ENCODE measurements at places on chromosomes 4 and X. TPM values are rescaled to one million over a fixed set of nuclear protein-coding genes. Genes with fewer than 3 reads are reported as not detected.

Gene PAGE4
- total RNA-seq = not detected

DNA sequence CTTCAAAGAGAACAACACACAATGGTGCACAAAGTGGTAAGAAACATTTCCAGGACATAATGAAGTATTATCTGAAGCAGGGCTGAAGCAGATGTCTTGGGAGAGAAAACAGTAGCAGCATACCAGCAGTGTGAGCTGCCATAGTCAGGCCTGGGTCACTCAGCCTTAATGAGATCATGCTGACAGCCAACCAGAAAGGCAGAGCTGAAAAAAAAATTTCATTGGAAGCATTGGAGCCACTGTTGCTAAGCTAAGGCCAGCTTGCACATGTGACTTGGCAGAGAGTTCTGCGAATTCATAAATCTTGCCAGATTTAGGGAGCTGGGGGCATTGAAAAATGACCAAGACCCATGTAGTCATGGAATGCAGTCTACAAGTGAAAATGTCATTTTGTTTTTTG lies 444.0 kb upstream of the PITX2 start:
- H3K27me3 ChIP-seq = no peaks in the 10 kb centered on the region
- peaks cover 29% of the 10 kb centered on the region for H3K4me1 ChIP-seq
- peak overlapping the region; percentile 74 for H3K27ac ChIP-seq
- no peak overlapping the region for H3K4me3 ChIP-seq

GRCh38 chrX:16113978-16114565 lies 9.3 kb upstream of the GRPR start:
- H3K4me1 ChIP-seq = peaks cover 9% of the 10 kb centered on the region
- peaks cover 80% of the 10 kb centered on the region for H3K27me3 ChIP-seq
- H3K27ac ChIP-seq = no peak overlapping the region
- no peak overlapping the region for H3K4me3 ChIP-seq
- H3K36me3 ChIP-seq = no peaks in the 10 kb centered on the region

- no peak overlapping the region for H3K4me3 ChIP-seq
- H3K27me3 ChIP-seq = no peaks in the 10 kb centered on the region
- no peak overlapping the region for H3K27ac ChIP-seq
- H3K4me1 ChIP-seq = no peaks in the 10 kb centered on the region
- no peaks in the 10 kb centered on the region for H3K36me3 ChIP-seq
- DNase-seq = no peak
These were observed 342.5 kb upstream of the FSTL5 start for GRCh38 chr4:162506253-162506652.

Gene HERC5
- 0.88 TPM for total RNA-seq

GRCh38 chr4:77183777-77184420 lies 26.9 kb downstream of the CCNG2 start:
- H3K27me3 ChIP-seq = peaks cover 63% of the 10 kb centered on the region
- no peak overlapping the region for H3K27ac ChIP-seq
- no peaks in the 10 kb centered on the region for H3K4me1 ChIP-seq
- H3K36me3 ChIP-seq = no peaks in the 10 kb centered on the region

GRCh38 chr4:52299120-52299519 lies 248.0 kb downstream of the SPATA18 start:
- no peak for DNase-seq
- H3K4me1 ChIP-seq = no peaks in the 10 kb centered on the region
- no peaks in the 10 kb centered on the region for H3K36me3 ChIP-seq
- no peaks in the 10 kb centered on the region for H3K27me3 ChIP-seq
- H3K4me3 ChIP-seq = no peak overlapping the region
- no peak overlapping the region for H3K27ac ChIP-seq

Gene ARHGAP36
- total RNA-seq = not detected

- peaks cover 3% of the 10 kb centered on the region for H3K4me1 ChIP-seq
- DNase-seq = no peak
- no peaks in the 10 kb centered on the region for H3K27me3 ChIP-seq
- H3K4me3 ChIP-seq = no peak overlapping the region
These were observed 380.4 kb upstream of the CPEB2 start for GRCh38 chr4:14621731-14622463.

- H3K4me1 ChIP-seq = peaks cover 3% of the 10 kb centered on the region
- no peak overlapping the region for H3K27ac ChIP-seq
- DNase-seq = no peak
- no peaks in the 10 kb centered on the region for H3K27me3 ChIP-seq
- H3K4me3 ChIP-seq = no peak overlapping the region
These were observed 147.5 kb upstream of the ANK2 start for GRCh38 chr4:112901962-112902411.

- H3K27me3 ChIP-seq = no peaks in the 10 kb centered on the region
- DNase-seq = no peak
- H3K4me3 ChIP-seq = no peak overlapping the region
- H3K36me3 ChIP-seq = no peaks in the 10 kb centered on the region
- H3K4me1 ChIP-seq = peaks cover 21% of the 10 kb centered on the region
These were observed 603.9 kb downstream of the INPP4B start for GRCh38 chr4:142242156-142242555.

Gene PGAM4
- total RNA-seq = not detected

Gene RHOXF2B
- total RNA-seq = not detected

- H3K27ac ChIP-seq = no peak overlapping the region
- H3K4me1 ChIP-seq = no peaks in the 10 kb centered on the region
- no peak for DNase-seq
These were observed 127.6 kb upstream of the GATB start for GRCh38 chr4:151888367-151888866.

GRCh38 chr4:13950491-13950890 lies 323.0 kb upstream of the BOD1L1 start:
- DNase-seq = no peak
- H3K4me1 ChIP-seq = no peaks in the 10 kb centered on the region
- H3K27me3 ChIP-seq = no peaks in the 10 kb centered on the region
- no peak overlapping the region for H3K27ac ChIP-seq
- H3K4me3 ChIP-seq = no peak overlapping the region

DNA sequence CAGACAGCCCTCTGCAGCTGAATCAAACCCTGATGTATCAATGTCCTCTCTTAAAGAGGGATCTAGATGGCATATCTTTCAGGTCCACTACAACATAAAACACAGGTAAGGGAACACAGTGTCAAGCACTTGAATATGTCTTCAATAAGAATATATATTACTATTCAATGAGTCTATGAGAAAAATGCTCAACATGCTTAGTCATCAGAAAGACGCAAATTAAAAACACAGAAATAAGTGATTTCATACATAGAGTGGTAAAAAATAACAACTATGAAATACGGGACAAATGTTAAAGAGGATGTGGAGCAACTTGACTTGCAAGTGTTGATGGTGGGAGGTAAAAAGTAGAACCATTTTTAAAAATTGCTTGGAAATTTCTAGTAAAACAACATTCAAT lies 544.6 kb upstream of the HS3ST1 start:
- no peak for DNase-seq
- H3K4me1 ChIP-seq = no peaks in the 10 kb centered on the region
- no peak overlapping the region for H3K4me3 ChIP-seq
- no peaks in the 10 kb centered on the region for H3K36me3 ChIP-seq

- peaks cover 17% of the 10 kb centered on the region for H3K4me1 ChIP-seq
- DNase-seq = no peak
- H3K27me3 ChIP-seq = peaks cover 10% of the 10 kb centered on the region
These were observed 4.0 kb upstream of the SLC49A3 start for GRCh38 chr4:692771-693554.

- H3K27me3 ChIP-seq = no peaks in the 10 kb centered on the region
- H3K4me3 ChIP-seq = no peak overlapping the region
- no peak for DNase-seq
- no peak overlapping the region for H3K27ac ChIP-seq
- no peaks in the 10 kb centered on the region for H3K4me1 ChIP-seq
These were observed 1.5 kb upstream of the FAAH2 start for GRCh38 chrX:57285001-57285400.

- H3K36me3 ChIP-seq = no peaks in the 10 kb centered on the region
- H3K4me1 ChIP-seq = no peaks in the 10 kb centered on the region
- H3K27ac ChIP-seq = no peak overlapping the region
- no peak overlapping the region for H3K4me3 ChIP-seq
These were observed 10.0 kb upstream of the EGF start for GRCh38 chr4:109902559-109903251.

DNA sequence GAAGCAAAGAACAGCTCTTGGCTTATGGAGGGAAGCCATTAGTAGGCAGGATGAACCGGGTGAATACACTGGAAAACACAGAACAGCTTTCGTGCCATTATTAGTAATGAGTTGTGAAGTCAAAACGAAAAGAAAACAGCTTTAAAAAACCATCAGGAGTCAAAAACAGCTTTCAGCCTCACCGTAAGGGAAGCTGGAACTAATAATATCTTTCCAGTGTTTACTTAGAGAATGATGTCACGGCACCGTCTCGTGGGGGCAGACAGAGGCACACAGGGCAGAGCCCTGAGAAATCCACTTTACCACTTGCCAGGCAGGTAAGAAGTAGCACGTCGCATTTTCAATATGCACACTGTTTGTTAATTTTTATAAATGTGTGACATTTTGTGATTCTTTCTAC lies 37.9 kb upstream of the HMX1 start:
- no peak overlapping the region for H3K4me3 ChIP-seq
- no peaks in the 10 kb centered on the region for H3K4me1 ChIP-seq
- peak; percentile 71 for DNase-seq
- no peaks in the 10 kb centered on the region for H3K36me3 ChIP-seq

GRCh38 chr4:83819582-83819981 lies 283.7 kb downstream of the GPAT3 start:
- H3K4me3 ChIP-seq = no peak overlapping the region
- no peak for DNase-seq
- H3K4me1 ChIP-seq = no peaks in the 10 kb centered on the region
- H3K27ac ChIP-seq = no peak overlapping the region
- H3K27me3 ChIP-seq = no peaks in the 10 kb centered on the region

Gene TMEM31
- total RNA-seq = not detected

DNA sequence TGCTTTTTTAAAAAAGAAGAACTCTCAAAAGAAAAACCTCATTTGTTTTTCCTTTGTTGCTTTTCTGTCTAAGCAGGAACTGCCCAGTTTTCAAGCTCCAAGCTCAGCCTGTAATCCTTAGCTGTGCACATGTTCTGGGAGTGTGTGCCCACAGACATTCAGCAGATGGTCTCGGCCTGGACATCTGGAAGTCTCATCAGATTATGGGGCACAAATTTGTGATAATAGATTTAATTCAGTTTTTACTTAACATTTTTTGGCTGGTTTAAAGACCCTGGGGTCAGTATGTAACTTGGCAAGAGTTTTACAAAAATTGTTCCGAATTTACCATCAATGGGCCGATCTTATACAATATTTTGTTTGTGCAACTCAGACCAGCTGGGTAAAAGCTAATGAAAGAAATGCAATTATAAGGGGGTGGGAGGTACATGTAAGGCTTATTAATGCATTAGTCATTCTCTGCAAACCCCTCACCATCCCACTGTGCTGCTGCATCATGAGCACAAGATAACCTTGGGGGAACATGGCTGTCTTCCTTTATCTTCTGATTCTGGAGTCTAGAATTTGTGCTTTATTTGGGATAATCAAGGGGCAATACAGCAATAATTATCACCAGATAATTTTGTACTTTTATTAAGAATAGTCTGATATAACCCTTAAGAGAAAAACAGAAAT lies 86.9 kb upstream of the PHOX2B start:
- DNase-seq = no peak
- no peaks in the 10 kb centered on the region for H3K4me1 ChIP-seq
- H3K27me3 ChIP-seq = no peaks in the 10 kb centered on the region

GRCh38 chr4:40197879-40198689 lies 1.3 kb downstream of the RHOH start:
- no peak overlapping the region for H3K27ac ChIP-seq
- H3K27me3 ChIP-seq = no peaks in the 10 kb centered on the region
- H3K4me1 ChIP-seq = no peaks in the 10 kb centered on the region
- no peak for DNase-seq
- H3K4me3 ChIP-seq = no peak overlapping the region
- no peaks in the 10 kb centered on the region for H3K36me3 ChIP-seq

DNA sequence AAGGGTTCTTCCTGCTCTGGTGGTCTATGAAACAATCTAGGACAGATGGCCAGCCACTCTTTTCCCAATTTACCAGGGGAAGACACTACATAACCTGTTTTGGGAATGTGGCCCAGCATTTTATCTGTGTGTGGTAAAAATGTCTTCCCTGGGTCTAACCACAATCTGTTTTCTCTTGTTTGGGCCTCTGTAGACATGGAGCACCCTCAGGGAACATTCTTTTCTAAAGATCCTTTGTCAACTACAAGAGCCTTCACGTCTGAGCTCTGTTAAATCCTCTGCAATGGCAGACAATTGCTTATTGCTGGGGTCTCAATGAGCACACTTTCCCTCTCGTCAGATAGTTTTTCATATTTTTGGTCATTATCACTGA lies 35.5 kb downstream of the PLAC1 start:
- no peak overlapping the region for H3K4me3 ChIP-seq
- no peak for DNase-seq
- H3K27me3 ChIP-seq = no peaks in the 10 kb centered on the region

GRCh38 chr4:41857226-41857641 lies 78.0 kb upstream of the TMEM33 start:
- no peaks in the 10 kb centered on the region for H3K4me1 ChIP-seq
- no peak for DNase-seq
- no peak overlapping the region for H3K27ac ChIP-seq
- H3K27me3 ChIP-seq = no peaks in the 10 kb centered on the region

- H3K36me3 ChIP-seq = no peaks in the 10 kb centered on the region
- H3K27me3 ChIP-seq = no peaks in the 10 kb centered on the region
- DNase-seq = no peak
- no peak overlapping the region for H3K4me3 ChIP-seq
These were observed 656.0 kb upstream of the NDST4 start for GRCh38 chr4:115769396-115769795.

GRCh38 chrX:125203737-125204578 lies 115.7 kb upstream of the TEX13C start:
- H3K27ac ChIP-seq = no peak overlapping the region
- DNase-seq = no peak
- H3K4me3 ChIP-seq = no peak overlapping the region
- H3K27me3 ChIP-seq = no peaks in the 10 kb centered on the region

Gene NLGN3
- total RNA-seq = 0.36 TPM

DNA sequence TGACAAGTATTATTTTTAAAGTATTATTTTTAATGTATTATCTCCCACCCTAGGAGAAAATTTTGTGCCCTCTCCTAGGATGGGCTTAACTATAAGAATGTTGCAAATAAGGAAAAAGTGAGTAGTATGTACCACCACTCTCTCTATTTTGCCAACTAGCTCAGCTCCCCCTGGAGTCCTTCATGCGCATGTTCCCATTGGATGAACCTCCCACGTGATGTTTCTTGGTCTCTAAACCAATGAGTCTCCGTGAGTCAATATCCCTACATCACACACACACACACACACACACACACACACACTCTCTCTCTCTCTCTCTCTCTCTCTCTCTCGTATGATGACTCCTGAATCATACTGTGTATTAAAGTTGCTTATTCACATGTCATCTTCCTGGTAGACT lies 129.7 kb upstream of the ZFP42 start:
- H3K27ac ChIP-seq = no peak overlapping the region
- no peak overlapping the region for H3K4me3 ChIP-seq
- H3K36me3 ChIP-seq = no peaks in the 10 kb centered on the region
- no peak for DNase-seq
- H3K4me1 ChIP-seq = no peaks in the 10 kb centered on the region
- H3K27me3 ChIP-seq = no peaks in the 10 kb centered on the region

Gene CHRNA9
- 0.36 TPM for total RNA-seq

Gene SLBP
- total RNA-seq = 51.9 TPM
